Esophagus muscularis mucosa (tissue), 4 donors: ENCODE measurements at places on chromosomes 2 and 18. TPM values are rescaled to one million over a fixed set of nuclear protein-coding genes. Genes with fewer than 3 reads are reported as not detected.

Gene ROCK1
- total RNA-seq, result 110 TPM

Gene MC5R
- not detected for total RNA-seq

Gene DSG4
- total RNA-seq, result not detected

Gene CCDC85A
- total RNA-seq, result 6.7 TPM

Gene SNED1
- 14.1 TPM for total RNA-seq

DNA sequence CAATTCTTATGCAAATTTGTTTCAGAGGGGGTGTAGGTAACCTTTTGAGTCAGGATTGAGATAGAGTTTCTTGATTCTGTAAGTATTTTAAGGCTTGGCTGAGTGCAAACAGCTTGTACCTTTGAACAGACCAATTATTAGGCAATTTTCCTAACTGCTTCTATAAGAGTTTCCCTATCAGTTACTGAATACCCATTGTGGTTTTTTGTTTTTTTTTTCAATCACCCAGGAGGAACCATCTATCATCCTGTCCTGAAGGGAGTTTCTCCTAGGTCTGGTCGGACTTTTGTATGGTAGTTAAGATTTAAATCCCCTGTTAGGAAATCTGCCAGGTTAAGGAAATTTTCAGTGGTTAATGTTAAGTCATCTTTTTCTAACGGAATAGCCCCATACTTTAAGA lies 319.4 kb upstream of the SLC39A10 start:
- H3K27me3 ChIP-seq, result no peaks in the 10 kb centered on the region
- H3K4me1 ChIP-seq, result no peaks in the 10 kb centered on the region
- no peak for DNase-seq
- H3K36me3 ChIP-seq, result no peaks in the 10 kb centered on the region
- H3K4me3 ChIP-seq, result no peak overlapping the region

GRCh38 chr2:204321027-204321800 lies 224.1 kb upstream of the PARD3B start:
- H3K4me3 ChIP-seq, result no peak overlapping the region
- H3K36me3 ChIP-seq, result no peaks in the 10 kb centered on the region
- H3K27ac ChIP-seq, result no peak overlapping the region
- no peak for DNase-seq
- no peaks in the 10 kb centered on the region for H3K27me3 ChIP-seq

DNA sequence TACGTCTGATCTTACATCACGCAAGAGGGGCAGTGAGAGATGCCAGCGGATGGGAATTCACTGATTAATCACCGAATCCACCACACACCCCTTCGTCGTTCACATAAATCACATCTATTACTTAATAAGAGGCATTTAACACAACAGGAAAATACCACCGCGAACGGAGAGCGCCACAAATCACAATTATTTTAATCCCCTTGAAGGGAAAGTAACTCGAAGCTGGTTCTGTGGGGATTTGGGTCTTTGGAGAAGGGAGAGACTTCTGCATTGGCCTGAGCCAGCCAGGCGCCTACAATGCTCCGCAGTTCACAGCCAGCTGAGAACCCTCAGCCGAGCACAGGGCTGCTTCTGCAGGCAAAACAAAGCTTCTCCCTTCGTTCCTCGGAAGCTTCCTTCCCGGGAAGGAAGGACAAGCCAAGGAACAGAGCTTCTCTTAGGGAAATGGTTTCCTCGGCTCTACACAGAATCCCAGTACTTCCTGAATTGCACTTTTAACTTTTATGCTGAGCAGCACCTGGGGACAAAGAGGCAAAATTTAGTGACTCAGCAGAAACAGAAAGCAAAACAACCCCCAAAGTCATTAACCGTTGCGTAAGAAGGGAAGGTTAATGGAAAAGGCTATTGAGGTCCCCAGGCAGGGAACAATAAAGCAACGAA lies at the start of gene LRP1B:
Gene LRP1B, minus strand, starts transcription at position 7 of the 660 bp plus-strand sequence. CDS start 287 bp downstream, outside the sequence.
- peak within 1 kb of the TSS; percentile 51 for H3K4me3 ChIP-seq
- no peak for DNase-seq
- H3K4me1 ChIP-seq, result peaks cover 20% of the 10 kb centered on the region
- no peaks in the 10 kb centered on the region for H3K27me3 ChIP-seq
- H3K27ac ChIP-seq, result peak within 1 kb of the TSS; percentile 17

DNA sequence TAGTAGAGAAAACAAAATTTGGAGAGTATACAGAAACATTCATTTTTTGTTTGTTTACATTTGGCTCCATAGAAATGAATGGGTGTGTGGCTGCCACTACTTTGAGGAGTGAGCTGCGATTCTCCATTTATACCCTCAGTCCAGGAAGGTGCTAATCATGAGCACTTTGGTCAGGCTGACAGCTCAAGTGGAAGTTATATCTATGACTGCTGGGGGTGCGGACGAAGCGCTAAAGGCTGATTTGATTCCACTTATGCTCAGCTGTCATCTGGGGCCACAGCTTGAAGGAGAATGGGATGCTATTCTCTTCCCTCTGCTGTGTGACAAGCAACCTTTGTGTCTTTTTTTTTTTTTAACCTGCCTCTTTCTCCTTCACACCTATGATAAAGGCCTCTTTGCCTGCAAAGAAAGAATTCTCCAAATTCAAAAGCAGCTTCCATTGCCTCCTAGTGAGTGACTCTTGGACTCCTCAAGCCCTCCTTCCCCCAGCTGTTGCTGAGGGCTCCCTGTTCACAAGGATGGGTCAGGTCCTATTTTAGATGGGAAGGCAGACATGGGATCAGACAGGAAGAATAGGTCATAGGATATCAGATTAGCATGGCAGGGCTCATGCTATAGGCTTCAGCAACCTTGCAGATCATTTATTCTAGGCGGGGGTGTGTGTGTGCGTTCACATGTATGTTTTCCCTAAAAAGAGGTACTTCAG lies 201.6 kb downstream of the SETBP1 start:
- H3K36me3 ChIP-seq, result no peaks in the 10 kb centered on the region
- no peaks in the 10 kb centered on the region for H3K27me3 ChIP-seq
- H3K4me3 ChIP-seq, result no peak overlapping the region
- H3K4me1 ChIP-seq, result peaks cover 10% of the 10 kb centered on the region

- H3K4me1 ChIP-seq, result no peaks in the 10 kb centered on the region
- no peaks in the 10 kb centered on the region for H3K36me3 ChIP-seq
- H3K27me3 ChIP-seq, result no peaks in the 10 kb centered on the region
Observed at GRCh38 chr2:15092181-15092580, 459.7 kb downstream of the LRATD1 start.

GRCh38 chr2:239973386-239973785 lies 51.8 kb downstream of the NDUFA10 start:
- no peaks in the 10 kb centered on the region for H3K27me3 ChIP-seq
- H3K4me1 ChIP-seq, result peaks cover 7% of the 10 kb centered on the region
- H3K36me3 ChIP-seq, result peaks cover 86% of the 10 kb centered on the region
- no peak for DNase-seq
- H3K4me3 ChIP-seq, result no peak overlapping the region

GRCh38 chr2:15954761-15955160 lies 14.4 kb downstream of the MYCN start:
- peaks cover 4% of the 10 kb centered on the region for H3K27me3 ChIP-seq
- no peaks in the 10 kb centered on the region for H3K4me1 ChIP-seq
- no peak for DNase-seq
- no peak overlapping the region for H3K4me3 ChIP-seq

GRCh38 chr2:112959109-112959812 lies 18.5 kb upstream of the IL36G start:
- no peak overlapping the region for H3K27ac ChIP-seq
- H3K4me3 ChIP-seq, result no peak overlapping the region
- H3K36me3 ChIP-seq, result no peaks in the 10 kb centered on the region
- peaks cover 6% of the 10 kb centered on the region for H3K27me3 ChIP-seq
